ENCODE measurements at places on chromosomes 7 and 10. TPM values are rescaled to one million over a fixed set of nuclear protein-coding genes. Genes with fewer than 3 reads are reported as not detected.

GRCh38 chr10:9437131-9437530, 1382.6 kb downstream of the GATA3 start:
- no peak for DNase-seq

DNA sequence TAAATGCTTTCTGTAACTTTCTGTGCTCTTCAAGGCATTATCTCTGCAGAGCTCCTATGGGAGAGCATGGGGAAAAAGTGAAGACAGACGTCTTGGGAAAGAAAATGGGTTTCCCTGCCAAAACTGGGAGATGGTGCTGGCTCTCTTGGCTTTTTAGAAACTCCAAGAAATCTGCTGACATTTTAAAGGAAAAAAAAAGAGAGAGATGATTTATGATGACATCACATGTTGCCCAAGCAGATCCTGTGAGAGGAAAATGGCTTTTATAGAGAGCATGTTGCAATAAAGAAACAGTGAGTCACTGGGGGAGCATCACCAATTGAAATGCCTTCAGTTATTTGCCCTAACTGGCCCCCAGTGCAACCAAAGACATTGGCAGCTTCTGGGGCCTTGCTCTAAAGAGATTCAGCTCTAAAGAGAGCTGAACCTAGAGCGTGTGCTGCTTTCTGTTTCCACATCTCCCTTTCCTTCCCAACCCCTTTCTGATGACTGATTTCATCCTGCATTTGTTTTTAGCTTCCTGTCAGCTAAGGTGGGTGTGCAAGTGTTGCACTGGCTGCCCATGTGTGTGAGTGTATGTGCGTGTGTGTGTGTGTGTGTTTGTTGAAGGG, 37.7 kb downstream of the LRMDA start:
- no peak for DNase-seq

DNA sequence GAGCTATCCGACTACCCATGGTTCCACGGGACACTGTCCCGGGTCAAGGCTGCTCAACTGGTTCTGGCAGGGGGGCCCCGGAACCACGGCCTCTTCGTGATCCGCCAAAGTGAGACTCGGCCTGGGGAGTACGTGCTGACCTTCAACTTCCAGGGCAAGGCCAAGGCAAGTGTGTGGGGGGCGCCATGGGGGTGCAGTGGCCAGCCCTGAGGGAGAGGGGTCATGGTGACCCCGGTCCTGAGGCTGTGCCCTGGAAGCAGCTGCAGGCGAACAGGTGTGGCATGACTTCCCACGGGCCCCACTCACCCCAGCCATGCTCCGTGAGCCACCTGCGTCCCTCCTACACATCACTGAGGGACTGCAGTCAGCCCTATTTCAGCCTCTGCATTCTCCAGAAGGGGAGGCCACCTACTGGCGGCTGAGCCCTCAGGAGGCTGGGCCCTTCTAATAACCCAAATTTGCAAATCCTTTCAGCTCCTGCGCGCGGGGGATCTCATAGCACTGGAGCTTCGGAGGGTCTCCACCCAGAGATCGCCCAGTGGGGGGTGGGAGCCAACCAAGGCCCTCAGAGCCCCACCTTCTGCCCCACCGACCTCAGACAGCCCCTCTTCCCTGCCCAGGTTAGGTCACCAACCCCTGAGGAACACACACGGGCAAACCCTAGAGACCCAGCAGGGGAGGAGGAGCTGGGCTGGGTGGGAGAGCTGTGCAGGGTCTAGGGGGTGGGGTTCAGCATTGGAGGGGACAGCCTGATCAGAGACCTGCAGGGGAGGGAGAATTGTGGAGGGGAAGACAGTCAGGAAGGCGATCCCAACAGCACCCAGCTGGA, 30.8 kb downstream of the SH2B2 start:
- DNase-seq, result peak; percentile 54

GRCh38 chr10:75828413-75828812, 397.0 kb downstream of the LRMDA start:
- DNase-seq, result no peak

SLC16A12 gene
- not detected for total RNA-seq

LRGUK gene
- 0.46 TPM for total RNA-seq

WASL gene
- 7.2 TPM for total RNA-seq

VSTM4 gene
- total RNA-seq, result not detected

TEX47 gene
- not detected for total RNA-seq

Measured in OCI-LY7 (cell line).